Retina (tissue), 1 donor: ENCODE measurements at places on chromosomes 5 and 9.

DNA sequence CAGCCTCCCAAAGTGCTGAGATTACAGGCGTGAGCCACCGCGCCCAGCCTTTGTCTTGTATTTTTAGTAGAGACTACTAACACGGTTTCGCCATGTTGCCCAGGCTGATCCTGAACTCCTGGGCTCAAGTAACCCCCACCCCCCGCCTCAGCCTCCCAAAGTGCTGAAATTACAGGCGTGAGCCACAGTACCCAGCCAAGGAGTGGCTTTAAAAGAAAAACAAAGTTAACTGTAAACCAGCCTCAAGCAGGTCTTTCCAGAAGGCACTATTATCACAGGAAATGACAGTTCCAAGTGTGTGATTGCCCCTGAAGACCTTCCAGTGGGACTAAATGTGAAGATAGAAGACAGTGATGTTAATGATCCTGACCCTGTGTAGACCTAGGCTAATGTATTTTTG lies 31.1 kb downstream of the SIL1 start:
- no peak for DNase-seq

DNA sequence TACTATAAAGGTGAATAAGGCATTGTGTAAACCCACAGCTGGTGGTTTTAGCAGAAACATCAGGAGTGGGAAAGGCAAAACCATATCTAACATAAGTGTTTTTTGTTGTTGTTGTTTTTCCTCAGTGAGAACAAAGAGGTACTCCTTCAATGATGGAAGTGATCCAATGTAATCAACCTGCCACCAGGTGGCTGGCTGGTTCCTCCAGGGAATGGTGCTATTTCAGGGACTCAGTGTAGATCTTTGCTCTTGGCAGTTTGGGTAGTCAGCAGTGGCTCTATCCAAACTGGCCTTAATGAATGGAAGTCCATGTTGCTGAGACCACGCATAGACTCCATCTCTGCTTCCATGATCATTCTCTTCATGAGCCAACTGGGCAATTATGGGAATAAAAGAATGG lies 10.8 kb downstream of the DMRTA1 start:
- DNase-seq: no peak

- DNase-seq: no peak
Observed at GRCh38 chr9:2657427-2657826, 35.8 kb downstream of the VLDLR start.

- no peak for DNase-seq
Observed at GRCh38 chr5:177423671-177424070, 2.8 kb upstream of the GRK6 start.

DNA sequence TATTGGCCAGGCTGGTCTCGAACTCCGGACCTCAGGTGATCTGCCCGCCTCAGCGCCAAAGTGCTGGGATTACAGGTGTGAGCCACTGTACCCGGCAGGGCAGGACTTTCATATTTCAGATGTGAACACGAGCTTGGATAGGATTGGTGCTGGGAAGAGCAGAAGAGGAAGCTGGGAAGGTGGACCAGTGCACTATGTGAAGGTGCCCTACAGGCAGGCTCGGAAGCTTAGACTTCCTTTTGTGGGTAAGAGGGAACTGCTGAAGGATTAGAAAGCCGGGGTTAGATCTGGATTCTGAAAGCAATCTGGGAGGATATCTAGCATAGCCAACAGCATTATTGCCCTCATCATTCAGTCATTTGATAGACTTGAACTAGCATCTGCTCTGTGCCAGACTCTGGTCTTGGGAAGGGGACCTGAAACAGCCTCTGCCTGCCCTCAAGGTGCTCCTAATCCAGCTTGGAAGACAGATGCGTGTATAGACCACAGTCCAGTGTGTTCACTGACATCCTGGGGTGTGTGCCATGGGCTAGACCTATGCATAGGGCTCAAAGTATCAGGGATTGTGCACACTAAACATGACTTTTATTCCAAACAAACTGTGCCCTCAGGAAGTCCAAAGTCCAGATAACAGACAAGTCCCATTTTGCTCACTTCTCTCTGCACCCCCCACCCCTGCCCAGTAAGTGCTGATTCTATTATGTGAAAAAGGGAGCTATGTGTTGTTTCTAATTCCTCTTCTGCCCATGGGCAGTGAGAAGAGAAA lies 637 bp downstream of the CBY3 start:
- DNase-seq: no peak

- DNase-seq: no peak
Observed at GRCh38 chr5:77046416-77047073, 16.3 kb downstream of the AGGF1 start.

DNA sequence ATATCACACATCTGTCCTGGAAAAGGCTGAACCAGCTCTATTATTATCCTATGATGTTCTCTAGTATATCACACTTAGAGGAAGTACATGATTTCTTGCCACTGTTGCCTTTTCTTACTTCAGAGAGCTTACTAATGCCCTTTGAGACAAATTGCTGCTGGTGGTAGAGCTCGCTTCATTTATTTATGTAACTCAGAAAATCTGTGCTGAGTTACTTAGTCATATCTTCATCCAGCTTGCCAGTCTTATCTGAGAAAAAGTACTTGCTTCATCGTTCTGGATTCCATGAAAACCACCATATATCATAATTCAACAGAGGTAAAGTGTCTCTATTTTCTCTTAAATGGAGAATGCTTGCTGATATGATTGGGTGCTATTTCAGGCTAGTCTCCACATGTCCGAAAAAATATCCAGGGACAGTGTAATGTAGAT lies 26.6 kb downstream of the PTPDC1 start:
- DNase-seq: no peak

GRCh38 chr5:138632900-138633489 lies 57.8 kb upstream of the HSPA9 start:
- DNase-seq: peak; percentile 72
